A549 treated with ZK216348 at 1 μM for 4 hours (cell line): ENCODE measurements at places on chromosomes 3 and 15. TPM values are rescaled to one million over a fixed set of nuclear protein-coding genes. Genes with fewer than 3 reads are reported as not detected.

The KIF9 gene
- total RNA-seq, result 16.3 to 22.0 TPM (median 19.9 TPM) in 5 replicates

The RFTN1 gene
- total RNA-seq, result 3.4 to 4.0 TPM (median 3.5 TPM) in 5 replicates

The VGLL3 gene
- total RNA-seq, result 4.4 to 15.5 TPM (median 8.1 TPM) in 5 replicates

The SERPINI2 gene
- total RNA-seq, result not detected in 5 replicates

The BFSP2 gene
- total RNA-seq, result not detected in 5 replicates

The CKMT1A gene
- total RNA-seq, result 0.88 to 4.0 TPM (median 3.3 TPM) in 5 replicates

The SIDT1 gene
- 0.42 to 0.90 TPM (median 0.58 TPM) in 5 replicates for total RNA-seq

The CACNA2D2 gene
- total RNA-seq, result 0.15 to 0.69 TPM (median 0.66 TPM) in 5 replicates

The MAN2C1 gene
- 49.2 to 104 TPM (median 81.8 TPM) in 5 replicates for total RNA-seq

The ITIH1 gene
- total RNA-seq, result not detected in 5 replicates

The PRRT3 gene
- 0.66 to 1.8 TPM (median 1.5 TPM) in 5 replicates for total RNA-seq

The LCTL gene
- total RNA-seq, result not detected in 5 replicates

The ROPN1 gene
- not detected in 5 replicates for total RNA-seq

The CHCHD6 gene
- 14.4 to 22.9 TPM (median 21.1 TPM) in 5 replicates for total RNA-seq

The FSTL1 gene
- total RNA-seq, result 40.6 to 76.2 TPM (median 67.2 TPM) in 5 replicates

The LARP6 gene
- 51.9 to 82.2 TPM (median 81.1 TPM) in 5 replicates for total RNA-seq

The GPR160 gene
- 1.1 to 2.4 TPM (median 1.9 TPM) in 5 replicates for total RNA-seq

The IGDCC3 gene
- total RNA-seq, result 0.12 to 0.19 TPM (median 0.13 TPM) in 3 of 5 replicates, not detected in the others

The HTR3E gene
- total RNA-seq, result not detected in 5 replicates

The TMEM266 gene
- 0.07 to 0.19 TPM (median 0.13 TPM) in 5 replicates for total RNA-seq

The IL17RD gene
- total RNA-seq, result 0.56 to 1.8 TPM (median 1.00 TPM) in 5 replicates

The FEZF2 gene
- not detected in 5 replicates for total RNA-seq

The ILDR1 gene
- not detected in 5 replicates for total RNA-seq

The GCSAM gene
- not detected in 5 replicates for total RNA-seq

The IFRD2 gene
- 53.1 to 98.4 TPM (median 95.9 TPM) in 5 replicates for total RNA-seq

The KNG1 gene
- 0.09 TPM in 1 of 5 replicates, not detected in the others for total RNA-seq

The WDR93 gene
- total RNA-seq, result 0.09 to 0.64 TPM (median 0.18 TPM) in 5 replicates

The RLBP1 gene
- not detected in 5 replicates for total RNA-seq

The ARPP21 gene
- total RNA-seq, result 0.07 to 0.13 TPM (median 0.07 TPM) in 3 of 5 replicates, not detected in the others

The SCG3 gene
- total RNA-seq, result 0.06 TPM in 1 of 5 replicates, not detected in the others

The TMEM207 gene
- not detected in 5 replicates for total RNA-seq

The FSIP1 gene
- total RNA-seq, result 0.33 to 1.0 TPM (median 0.62 TPM) in 5 replicates

The SCN5A gene
- total RNA-seq, result 0.54 to 1.9 TPM (median 0.88 TPM) in 5 replicates

The GABRB3 gene
- 59.9 to 93.0 TPM (median 71.4 TPM) in 5 replicates for total RNA-seq

The NLGN1 gene
- not detected in 5 replicates for total RNA-seq

The CCR8 gene
- not detected in 5 replicates for total RNA-seq
